ENCODE measurements at places on chromosomes 2 and 18. TPM values are rescaled to one million over a fixed set of nuclear protein-coding genes. Genes with fewer than 3 reads are reported as not detected.

DNA sequence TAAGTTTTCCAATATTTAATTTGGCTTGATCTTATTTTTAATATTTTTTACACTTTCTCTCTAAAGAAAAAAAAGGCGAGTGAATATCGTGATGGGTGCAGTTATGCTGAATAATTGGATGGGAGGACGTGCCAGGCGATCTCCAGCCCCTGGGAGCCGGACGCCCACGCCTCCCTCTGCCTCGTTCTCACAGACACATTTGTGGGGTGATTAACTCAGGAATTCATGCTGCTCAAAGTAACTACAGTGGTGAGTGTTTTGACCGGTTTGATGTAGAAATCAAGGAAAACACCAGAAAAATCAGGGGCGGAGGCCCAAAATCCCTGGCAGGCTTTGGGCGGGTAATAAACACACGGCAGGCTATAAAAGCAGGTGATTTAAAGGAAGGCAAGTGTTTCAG is 736.8 kb upstream of the SALL3 start:
- DNase-seq = no peak

DNA sequence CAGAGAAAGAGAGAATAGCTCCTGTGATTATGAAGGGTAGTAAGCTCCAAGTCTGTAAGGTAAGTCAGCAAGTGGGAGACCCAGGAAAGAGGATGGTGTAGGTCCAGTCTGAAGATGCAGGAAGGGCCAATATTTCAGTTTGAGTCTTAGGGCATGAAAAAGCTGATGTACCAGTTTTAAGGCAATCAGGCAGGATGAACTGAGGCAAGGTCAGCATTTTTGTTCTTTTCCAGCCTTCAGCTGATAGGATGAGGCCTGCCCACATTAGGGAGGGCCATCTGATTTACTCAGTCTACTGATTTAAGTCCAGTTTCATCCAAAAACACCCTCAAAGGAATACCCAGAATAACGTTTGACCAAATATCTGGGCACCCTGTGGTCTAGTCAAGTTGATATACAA is 347.3 kb downstream of the CMPK2 start:
- DNase-seq = no peak

DNA sequence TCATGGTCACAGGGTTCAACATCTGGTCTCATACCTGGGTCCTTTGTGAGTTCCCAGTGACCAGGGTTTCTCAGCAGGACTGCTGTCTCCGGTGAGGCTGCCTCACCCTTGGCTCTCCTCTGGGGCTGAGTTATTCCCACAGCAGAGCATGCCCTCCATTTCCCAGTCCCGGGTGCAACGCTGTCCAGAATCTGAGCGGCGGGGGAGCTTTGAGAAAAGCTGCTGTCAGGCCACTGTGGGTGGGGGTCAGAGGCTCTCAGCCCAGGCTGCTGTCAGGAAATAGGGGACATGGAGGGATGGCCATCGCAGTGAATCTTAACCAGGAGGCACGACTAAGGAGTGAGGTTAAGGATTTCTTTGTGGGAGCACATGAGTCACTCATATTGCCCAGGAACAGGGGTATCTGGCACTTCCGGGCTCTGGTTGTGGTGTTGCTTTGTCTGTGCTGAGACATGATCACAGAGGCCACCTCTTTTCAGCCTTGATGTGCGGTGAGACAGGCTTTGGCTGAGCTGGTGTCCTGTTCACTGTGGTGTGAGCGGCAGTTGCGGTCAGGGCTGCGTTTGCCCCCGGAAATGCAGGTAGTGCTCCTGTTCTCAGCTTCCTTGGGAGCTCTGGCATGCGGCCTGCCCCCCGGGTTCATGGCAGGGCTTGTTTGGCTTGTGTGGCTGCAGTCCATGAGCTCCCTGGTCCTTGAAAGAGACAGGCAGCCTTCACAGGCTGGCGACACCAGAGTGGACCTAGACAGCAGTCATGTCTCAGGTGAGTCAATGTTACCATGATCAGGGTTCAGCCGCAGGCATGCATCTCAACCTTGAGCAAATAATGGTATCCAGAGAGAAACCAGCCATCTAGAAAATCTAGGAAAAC is 310.7 kb upstream of the MYT1L start:
- no peak for DNase-seq

GRCh38 chr18:56709463-56709862 is 58.3 kb downstream of the WDR7 start:
- DNase-seq = peak; percentile 36

- no peak for DNase-seq
Observed at GRCh38 chr2:144849612-144850011, 329.7 kb upstream of the ZEB2 start.

TLX2 gene
- not detected for total RNA-seq

FTCDNL1 gene
- total RNA-seq = 0.06 TPM

DNA sequence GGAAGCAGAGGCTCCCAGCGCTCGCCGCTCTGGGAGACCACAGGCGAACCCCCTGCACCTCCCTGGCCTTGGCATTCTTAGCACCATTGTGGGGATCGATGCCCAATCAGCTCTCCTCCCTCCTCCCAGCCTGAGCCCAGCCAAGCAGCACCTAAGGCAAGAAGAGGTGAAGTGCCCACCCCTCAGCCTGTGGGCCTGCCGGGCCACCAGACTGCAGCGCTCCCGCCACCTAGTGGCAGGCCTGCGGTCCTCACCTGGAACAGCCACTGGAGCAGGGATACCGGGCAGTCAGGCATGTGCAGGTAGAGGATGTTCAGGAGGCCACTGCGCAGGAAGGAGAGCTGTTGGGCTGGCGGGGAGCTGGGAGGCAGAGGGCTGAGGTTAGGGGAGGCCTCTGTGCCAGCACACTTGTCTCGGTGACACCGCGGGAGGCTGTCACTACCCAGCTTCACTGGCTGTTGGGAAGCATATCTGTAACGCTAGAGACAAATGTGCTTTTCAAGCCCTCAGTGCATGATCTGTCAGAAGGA is 35.2 kb downstream of the FAM178B start:
- no peak for DNase-seq

GCKR gene
- not detected for total RNA-seq

ANKRD44 gene
- total RNA-seq = 1.7 TPM

- no peak for DNase-seq
Observed at GRCh38 chr18:22705328-22705727, 227.8 kb upstream of the RBBP8 start.

GRCh38 chr2:54979321-54980044 is 70.8 kb downstream of the RTN4 start:
- no peak for DNase-seq

GRCh38 chr2:184302506-184302905 is 295.8 kb upstream of the ZNF804A start:
- no peak for DNase-seq

DNER gene
- 2.7 TPM for total RNA-seq

- no peak for DNase-seq
Observed at GRCh38 chr2:12555012-12555645, 161.6 kb upstream of the TRIB2 start.

- DNase-seq = no peak
Observed at GRCh38 chr18:57931038-57931437, 113.0 kb upstream of the NEDD4L start.

DNAJC5G gene
- total RNA-seq = not detected

GRCh38 chr2:42045352-42045751 is 2.5 kb upstream of the PKDCC start:
- no peak for DNase-seq

EDAR gene
- 0.65 TPM for total RNA-seq

DNA sequence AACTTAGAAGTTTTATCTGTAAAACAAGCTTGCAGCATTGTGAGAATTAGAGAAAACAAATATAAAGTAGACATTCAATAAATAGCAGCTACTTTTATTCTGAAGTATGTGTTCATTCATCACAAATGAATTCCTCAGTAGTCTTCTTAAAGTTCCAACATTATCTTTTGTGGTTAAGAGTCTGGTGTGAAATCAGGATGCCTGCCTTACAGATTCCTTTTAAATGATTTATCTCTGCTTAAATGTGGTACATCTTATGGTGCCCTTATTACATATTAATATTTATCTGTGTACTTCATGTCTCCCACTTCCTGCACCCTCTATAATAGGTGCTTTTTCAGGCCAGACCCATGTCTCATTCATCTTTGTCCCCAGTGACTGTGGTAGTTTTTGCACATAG is 595.0 kb downstream of the STK39 start:
- no peak for DNase-seq

GRCh38 chr2:142041996-142042395 is 88.8 kb downstream of the LRP1B start:
- no peak for DNase-seq

SERPINB11 gene
- total RNA-seq = not detected

DNA sequence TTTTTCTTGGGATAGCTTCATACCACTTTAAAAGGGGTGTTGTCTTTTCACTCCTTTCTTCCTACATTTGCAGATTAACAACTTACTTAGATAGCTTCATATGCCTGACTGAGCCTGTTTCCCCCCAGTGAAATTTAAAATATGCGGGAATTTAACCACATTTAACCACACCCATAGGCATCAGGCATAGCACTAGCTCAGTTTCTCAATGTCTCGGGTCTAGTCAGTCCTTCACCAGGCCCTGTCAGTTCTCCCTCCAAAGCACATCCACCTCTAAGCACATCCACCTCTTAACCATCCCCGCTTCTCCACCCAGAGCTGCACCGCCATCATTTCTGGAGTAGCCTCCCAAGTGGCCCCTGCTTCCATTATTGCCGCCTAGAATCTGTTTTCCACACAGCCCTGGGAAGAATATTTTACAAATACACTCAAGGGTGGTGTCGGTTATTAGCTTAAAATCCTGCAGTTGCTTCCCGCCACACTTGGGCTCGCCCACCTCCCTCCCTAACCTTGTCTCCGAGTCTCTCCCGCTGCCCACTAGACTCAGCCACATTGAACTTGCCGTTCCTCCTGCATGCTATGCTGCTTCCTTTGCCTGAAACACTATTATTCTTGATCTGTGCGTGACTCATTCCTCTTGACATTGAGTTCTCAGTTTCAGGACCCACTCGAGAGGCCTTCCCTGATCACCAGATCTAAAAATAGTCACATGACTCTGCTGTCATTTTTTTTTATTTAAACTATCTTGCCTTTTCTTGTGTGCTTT is 68.3 kb downstream of the SPTBN1 start:
- DNase-seq = peak; percentile 77

All from epithelial cell of proximal tubule (primary cell).